ENCODE measurements at places on chromosomes 5 and 9.

DNA sequence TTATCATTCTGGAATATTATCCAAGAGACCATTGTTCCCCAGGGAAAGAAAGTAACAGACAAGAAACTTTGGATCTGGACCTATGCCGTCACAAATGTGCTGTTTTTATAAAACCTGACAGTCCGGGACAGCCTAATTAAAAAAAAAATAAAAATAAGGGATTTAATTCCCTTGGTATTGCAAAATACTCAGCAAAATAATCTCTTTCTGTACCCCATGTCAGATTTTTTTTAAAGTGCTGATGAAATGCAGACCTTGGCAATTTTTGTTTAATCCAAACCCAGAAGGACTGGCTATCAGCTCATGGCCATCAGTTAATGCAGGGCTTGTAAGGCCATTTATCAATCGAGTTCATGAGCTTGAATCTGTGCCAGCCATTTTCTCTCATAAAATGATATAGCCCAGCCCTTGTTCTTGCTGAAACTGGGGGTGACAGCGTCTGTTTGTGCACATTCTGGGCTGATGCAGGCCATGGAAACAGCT lies 162.7 kb upstream of the S1PR3 start:
- no peaks in the 10 kb centered on the region for H3K36me3 ChIP-seq
- ATAC-seq: no peak
- H3K27ac ChIP-seq: no peak overlapping the region
- no peak overlapping the region for H3K4me3 ChIP-seq
- H3K4me1 ChIP-seq: no peaks in the 10 kb centered on the region
- H3K27me3 ChIP-seq: peaks cover 59% of the 10 kb centered on the region

DNA sequence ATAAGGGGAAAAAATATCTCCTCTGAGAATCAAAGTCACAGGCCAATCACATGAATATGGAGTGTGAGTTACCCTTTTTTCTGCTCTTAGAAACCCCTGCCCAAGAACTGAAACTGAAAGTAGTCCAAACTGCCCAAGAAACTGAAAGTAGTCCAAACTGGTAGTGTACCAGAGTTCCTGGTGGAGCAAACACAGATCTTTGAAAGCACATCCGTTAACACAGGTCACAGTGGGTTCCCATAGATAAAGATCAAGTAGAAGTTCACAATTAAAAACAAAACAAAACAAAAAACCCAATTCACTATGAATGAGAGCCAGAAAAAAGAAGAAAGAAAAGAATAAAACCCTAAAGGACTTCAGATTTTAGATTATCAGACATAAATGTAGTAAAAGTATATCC lies 332.4 kb upstream of the EFNA5 start:
- peak overlapping the region; percentile 5 for H3K4me3 ChIP-seq
- H3K4me1 ChIP-seq: peaks cover 10% of the 10 kb centered on the region
- ATAC-seq: peak; percentile 48
- peak overlapping the region; percentile 19 for H3K27ac ChIP-seq
- H3K36me3 ChIP-seq: no peaks in the 10 kb centered on the region

- H3K36me3 ChIP-seq: peaks cover 57% of the 10 kb centered on the region
- H3K27me3 ChIP-seq: no peaks in the 10 kb centered on the region
- H3K4me3 ChIP-seq: peak overlapping the region; percentile 91
- ATAC-seq: peak; percentile 40
Measured at GRCh38 chr9:92324889-92325268, 271 bp downstream of the NOL8 start.

DNA sequence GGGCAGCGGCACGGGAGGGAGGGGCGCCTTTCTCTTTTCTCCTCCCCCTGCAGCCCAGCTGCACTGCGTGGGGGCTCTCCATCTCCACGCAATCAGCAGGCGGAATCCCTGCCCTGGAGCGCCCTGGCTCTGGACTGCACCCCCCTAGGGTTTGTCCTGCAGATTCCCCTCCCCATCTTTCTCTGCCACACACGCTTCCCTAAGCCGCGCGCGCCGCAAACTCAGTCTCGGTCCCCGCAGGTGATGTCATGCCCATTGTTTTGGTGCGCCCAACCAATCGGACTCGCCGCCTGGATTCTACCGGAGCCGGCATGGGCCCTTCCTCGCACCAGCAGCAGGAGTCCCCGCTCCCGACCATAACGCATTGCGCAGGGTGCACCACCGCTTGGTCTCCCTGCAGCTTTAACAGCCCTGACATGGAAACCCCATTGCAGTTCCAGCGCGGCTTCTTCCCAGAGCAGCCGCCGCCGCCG lies at the start of gene KCNN2:
Gene KCNN2 (plus strand): TSS at position 347 of the 473 bp plus-strand sequence. CDS start 70 bp downstream, at position 417.
- peaks cover 5% of the 10 kb centered on the region for H3K36me3 ChIP-seq
- no peak within 1 kb of the TSS for H3K27ac ChIP-seq
- H3K27me3 ChIP-seq: peaks cover 31% of the 10 kb centered on the region
- ATAC-seq: no peak

DNA sequence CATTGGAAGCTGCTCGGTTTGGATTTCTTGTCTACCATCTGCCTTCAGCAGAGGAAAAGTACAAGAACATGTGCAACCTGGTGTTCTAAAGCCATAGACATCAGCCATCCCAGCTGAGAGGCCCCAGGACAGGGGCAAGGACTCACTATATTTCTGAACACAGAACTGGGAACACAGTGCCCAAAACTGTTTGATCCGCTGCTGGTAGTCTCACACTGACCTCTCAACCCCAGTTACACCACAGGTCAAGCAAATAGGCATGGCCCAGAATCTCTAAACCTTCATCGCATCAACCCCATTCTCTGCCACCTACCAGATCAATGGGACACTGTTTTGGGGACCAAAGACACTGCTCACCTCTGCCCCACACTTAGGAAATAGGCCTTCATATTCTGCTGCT lies 2.0 kb downstream of the KLHL3 start:
- no peak overlapping the region for H3K4me3 ChIP-seq
- ATAC-seq: no peak
- H3K4me1 ChIP-seq: peaks cover 9% of the 10 kb centered on the region
- H3K36me3 ChIP-seq: no peaks in the 10 kb centered on the region
- no peaks in the 10 kb centered on the region for H3K27me3 ChIP-seq

DNA sequence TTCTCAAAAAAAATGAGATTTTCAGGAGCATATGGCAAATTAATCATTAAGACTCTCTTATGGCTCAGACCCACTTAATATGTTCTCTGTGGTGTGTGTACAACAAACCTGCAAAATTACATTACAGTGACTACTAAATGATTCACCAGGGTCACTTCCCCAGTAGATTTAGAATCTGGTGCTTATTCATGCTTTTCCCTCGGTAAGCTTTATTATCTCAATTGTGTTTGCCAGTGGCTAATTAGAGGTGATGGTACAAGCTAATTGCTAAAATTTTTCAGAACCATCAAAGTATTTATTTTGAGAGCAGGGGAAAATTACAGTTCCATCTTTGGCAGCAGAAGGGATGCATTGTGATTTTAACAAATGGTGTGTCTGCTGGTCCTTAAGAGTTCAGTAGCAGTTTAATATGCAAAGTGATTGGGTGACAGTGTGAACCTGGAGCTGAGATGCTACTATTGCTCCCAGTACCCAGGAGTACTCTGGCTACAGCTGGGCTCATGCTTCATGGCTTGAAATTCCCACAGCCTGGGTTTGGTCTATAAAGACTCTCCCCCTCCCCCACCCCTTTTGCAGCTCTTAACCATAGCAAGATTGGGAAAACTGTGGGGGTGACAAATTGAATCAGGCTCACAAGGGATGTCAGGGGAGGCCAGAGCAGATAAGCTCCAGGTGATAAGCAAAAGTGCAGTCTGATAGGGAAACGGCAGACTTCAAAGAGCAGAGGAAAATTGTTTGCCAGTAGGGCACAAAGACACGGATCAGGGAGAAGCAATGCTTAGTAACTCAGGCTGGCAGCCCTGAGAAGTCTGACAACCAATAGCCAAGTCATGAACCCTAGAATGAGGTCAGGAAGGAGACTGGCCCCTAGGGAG lies 92.8 kb upstream of the RAD23B start:
- peaks cover 12% of the 10 kb centered on the region for H3K27me3 ChIP-seq
- H3K4me3 ChIP-seq: no peak overlapping the region
- no peak overlapping the region for H3K27ac ChIP-seq
- H3K36me3 ChIP-seq: no peaks in the 10 kb centered on the region
- no peaks in the 10 kb centered on the region for H3K4me1 ChIP-seq
- ATAC-seq: no peak

- no peaks in the 10 kb centered on the region for H3K36me3 ChIP-seq
- no peak overlapping the region for H3K27ac ChIP-seq
- no peak for ATAC-seq
- no peaks in the 10 kb centered on the region for H3K4me1 ChIP-seq
- H3K27me3 ChIP-seq: no peaks in the 10 kb centered on the region
- H3K4me3 ChIP-seq: no peak overlapping the region
Measured at GRCh38 chr5:140588311-140589070, 23.9 kb downstream of the SLC35A4 start.

DNA sequence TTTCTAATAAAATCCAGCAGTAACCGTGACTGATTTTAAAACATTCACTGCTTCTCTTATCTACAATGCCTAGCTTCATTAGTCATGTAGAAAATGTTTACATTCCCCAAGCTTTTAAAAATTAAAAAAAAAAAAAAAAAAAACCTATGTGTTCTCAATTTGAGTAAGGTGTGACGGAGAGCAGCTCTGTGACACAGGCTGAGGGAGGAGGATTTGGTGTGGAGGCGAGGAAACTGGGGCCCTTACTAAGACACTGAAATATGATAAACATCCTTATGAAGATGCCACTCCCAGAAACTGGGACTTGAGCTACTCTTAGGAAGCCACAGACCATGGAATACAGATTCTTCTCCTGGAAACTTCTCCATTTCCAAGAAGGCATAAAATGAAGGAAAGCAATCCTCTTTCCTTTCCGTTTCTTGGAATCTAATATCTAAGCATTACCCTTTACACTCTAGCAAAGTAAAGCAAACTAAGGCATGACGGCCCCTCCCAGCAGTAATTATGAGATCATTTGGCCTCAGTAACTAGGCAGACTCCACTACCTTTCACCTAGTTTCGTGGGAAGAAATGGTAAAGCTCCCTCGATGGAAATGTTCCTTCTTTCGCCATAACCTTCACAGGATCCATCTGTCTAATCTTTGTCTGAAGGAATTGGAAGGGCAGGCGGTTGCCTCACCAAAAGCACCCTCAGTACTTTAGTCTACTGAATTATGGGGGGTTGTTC lies 23.5 kb downstream of the GRAMD2B start:
- peak overlapping the region; percentile 65 for H3K4me3 ChIP-seq
- peak overlapping the region; percentile 94 for H3K27ac ChIP-seq
- H3K4me1 ChIP-seq: peaks cover 56% of the 10 kb centered on the region
- ATAC-seq: peak; percentile 79

DNA sequence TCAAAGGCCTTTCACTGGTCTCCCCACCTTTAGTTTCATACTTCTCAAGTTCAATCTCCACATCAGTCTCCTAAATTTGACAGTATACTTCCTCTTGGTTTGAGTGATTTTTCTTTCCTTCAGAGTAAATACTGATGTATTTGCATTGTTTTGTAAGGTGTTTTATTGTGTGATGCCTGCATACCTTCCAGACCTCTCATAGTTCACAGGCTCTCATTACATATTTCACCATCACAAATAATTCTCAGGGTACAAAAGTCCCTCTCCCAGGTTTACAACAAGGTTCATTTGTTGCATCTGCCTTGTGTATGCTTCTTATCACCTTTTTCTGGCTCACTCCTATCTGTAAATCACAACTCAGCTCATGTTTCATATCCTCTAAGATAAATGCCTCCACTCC lies 22.2 kb upstream of the TUSC1 start:
- H3K27ac ChIP-seq: no peak overlapping the region
- H3K36me3 ChIP-seq: no peaks in the 10 kb centered on the region
- no peaks in the 10 kb centered on the region for H3K4me1 ChIP-seq
- H3K4me3 ChIP-seq: no peak overlapping the region

- no peaks in the 10 kb centered on the region for H3K4me1 ChIP-seq
- no peaks in the 10 kb centered on the region for H3K27me3 ChIP-seq
- no peaks in the 10 kb centered on the region for H3K36me3 ChIP-seq
- no peak overlapping the region for H3K4me3 ChIP-seq
Measured at GRCh38 chr5:136054142-136055019, 25.6 kb downstream of the TGFBI start.

DNA sequence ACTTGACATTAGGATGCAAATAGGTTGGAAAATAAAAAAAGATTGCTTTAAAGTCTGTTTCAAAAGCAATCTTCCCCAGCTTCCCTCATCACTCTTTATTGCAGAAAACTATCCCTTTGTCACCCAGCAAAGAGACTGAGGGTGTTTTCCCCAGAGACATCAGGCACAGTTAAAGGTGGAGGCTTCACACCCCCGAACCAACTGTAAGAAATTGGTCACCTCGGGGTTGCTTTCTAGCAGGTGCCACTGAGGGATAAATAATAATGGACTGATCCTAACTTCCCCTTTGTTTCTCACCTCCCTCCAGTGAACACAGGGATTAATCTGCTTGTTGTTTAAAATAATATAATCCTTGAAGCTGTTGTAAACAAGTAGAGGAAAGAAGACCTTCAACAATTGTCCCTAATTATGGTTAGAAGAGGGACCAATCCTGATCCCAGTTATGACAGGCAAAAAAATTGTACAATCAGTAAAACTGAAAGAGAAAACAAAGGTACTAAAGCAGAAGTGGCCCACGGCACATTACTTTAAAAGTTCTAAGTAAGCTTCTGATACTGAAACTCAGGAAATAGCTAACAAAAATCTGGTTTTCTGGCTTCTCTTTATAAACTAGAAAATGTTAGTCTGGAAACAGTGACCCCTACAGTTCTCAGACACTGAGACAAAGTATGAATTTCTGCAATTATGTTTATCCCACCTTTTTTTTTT lies 6.6 kb upstream of the PCSK1 start:
- H3K4me1 ChIP-seq: peaks cover 2% of the 10 kb centered on the region
- H3K27me3 ChIP-seq: peaks cover 55% of the 10 kb centered on the region
- peak; percentile 26 for ATAC-seq
- H3K27ac ChIP-seq: no peak overlapping the region

DNA sequence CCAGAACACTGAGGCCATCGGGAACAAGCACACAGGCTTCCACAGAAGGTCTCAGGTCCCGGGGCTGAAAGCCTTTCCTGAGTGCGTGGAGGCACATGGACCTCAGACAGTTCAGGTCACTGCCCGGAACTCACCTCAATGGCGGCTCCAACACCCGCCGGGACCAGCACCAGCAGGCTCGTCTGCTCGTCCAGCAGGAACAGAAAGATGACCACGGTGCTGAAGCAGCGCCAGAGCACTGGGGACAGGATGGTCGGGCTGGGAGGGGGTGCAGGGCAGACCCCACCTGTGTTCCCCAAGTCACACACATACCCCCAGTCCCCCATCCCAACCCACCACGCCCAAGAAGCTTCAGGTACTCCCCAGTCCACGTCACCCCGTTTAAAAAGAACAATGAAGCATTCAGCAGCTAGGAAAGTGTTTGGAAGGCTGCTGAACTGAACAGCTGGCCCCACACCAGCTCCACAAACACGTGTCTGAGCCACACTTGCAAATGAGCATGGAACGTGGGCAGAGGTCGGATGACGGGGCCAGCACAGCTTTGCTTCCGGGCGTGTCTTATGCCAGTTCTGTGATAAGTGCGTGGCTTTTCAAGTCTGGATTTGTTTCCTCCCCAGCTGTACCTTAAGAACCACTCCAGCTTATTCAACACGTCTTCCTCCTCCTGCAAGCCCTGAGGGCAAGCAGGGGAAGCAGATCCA lies 14.6 kb downstream of the CLPTM1L start:
- peaks cover 86% of the 10 kb centered on the region for H3K36me3 ChIP-seq
- no peak overlapping the region for H3K4me3 ChIP-seq
- H3K4me1 ChIP-seq: peaks cover 27% of the 10 kb centered on the region
- no peak overlapping the region for H3K27ac ChIP-seq
- no peak for ATAC-seq

GRCh38 chr5:179267071-179267670 lies 78.1 kb downstream of the ADAMTS2 start:
- no peak for ATAC-seq
- no peaks in the 10 kb centered on the region for H3K27me3 ChIP-seq
- H3K4me1 ChIP-seq: no peaks in the 10 kb centered on the region
- no peak overlapping the region for H3K27ac ChIP-seq
- no peak overlapping the region for H3K4me3 ChIP-seq

GRCh38 chr9:131404987-131405386 lies 11.1 kb downstream of the PRRC2B start:
- peaks cover 37% of the 10 kb centered on the region for H3K36me3 ChIP-seq
- peaks cover 61% of the 10 kb centered on the region for H3K4me1 ChIP-seq
- H3K4me3 ChIP-seq: peak overlapping the region; percentile 72
- ATAC-seq: no peak
- no peaks in the 10 kb centered on the region for H3K27me3 ChIP-seq
